ENCODE measurements at places on chromosomes 4 and X.

GRCh38 chr4:88911246-88912212, 145.5 kb downstream of the FAM13A start:
- no peak for DNase-seq

DNA sequence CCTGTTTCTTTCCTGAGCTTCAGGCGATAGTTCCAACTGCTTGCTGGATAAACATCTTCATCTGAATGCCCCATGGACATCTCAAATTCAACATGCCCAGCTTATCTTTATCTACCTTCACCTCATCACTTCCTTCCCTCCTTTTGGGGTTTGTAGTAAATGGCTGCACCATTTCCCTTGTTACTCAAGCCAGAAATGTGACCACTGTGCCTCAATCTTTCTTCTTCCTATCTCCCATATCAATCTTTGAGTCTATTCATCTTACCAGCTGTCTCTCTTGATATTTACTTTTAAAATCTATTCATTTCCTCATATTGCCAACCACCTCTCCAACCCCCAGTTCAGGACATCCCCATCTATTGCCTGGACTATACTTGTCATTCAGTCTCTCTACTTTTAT, 155.4 kb downstream of the PPA2 start:
- DNase-seq, result no peak

- DNase-seq, result peak; percentile 79
These were observed 158.7 kb downstream of the DCHS2 start for GRCh38 chr4:154332681-154333421.

DNA sequence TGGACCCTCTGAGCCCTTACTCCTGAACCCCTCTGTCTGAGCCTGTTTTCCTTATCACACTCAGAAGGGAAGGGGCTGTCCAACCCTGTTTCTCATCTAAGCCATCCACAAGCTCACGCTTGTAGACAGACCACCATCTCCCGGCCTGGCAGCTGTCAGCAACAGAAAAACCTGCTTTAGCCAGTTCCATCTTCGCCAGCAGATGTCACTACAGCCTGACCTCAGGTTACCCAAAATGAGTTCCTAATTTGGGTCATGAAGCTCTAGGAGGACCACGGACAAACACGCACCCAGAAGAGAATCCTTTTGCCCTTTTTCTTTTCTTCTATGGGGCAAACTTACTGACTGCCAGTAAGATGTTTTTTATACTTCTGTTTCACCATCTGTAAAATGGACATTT, 445.4 kb downstream of the BCOR start:
- peak; percentile 7 for DNase-seq

DNA sequence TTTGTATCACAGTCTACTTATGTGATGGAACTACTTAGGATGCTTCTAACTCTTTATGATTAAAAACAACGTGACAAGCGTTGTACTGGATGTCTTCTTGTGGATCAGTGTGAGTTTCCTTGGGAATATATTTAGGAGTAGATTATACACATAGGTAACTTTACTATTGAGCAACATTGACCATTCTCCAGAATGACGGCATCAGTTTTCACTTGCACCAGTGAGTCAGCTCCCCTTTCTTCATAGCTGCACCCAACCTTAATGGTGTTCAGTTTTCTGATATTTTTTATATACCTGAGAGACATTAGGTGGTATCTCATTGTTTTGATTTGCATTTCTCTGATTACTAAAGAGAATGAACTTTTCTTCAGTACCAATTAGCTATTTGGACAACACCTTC, 343.9 kb downstream of the ADGRL3 start:
- DNase-seq, result no peak

GRCh38 chrX:105821471-105822121, 743 bp upstream of the NRK start:
- DNase-seq, result no peak

- no peak for DNase-seq
These were observed 6.0 kb upstream of the UBQLN2 start for GRCh38 chrX:56557376-56557929.

- no peak for DNase-seq
These were observed 248.8 kb downstream of the PRDM5 start for GRCh38 chr4:120673696-120674095.

Data from T-helper 2 cell (primary cell).